ENCODE measurements at places on chromosomes 7 and 10.

DNA sequence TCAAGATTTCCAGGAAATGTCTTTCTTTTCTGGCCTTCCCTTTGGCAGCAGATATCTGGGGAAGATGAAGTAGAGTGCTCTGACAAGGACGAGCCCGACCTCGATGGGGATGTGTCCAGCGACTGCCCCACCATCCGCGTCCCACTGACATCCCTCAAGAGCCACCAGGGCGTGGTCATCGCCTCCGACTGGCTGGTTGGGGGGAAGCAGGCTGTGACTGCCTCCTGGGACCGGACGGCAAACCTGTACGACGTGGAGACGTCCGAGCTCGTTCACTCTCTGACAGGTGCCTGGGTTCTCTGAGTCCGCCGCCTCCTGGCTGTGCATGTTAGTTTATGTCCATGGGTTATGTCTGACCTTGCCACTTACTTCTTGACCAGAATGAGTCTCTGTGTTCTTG lies 47.4 kb downstream of the WDR37 start:
- DNase-seq, result no peak

DNA sequence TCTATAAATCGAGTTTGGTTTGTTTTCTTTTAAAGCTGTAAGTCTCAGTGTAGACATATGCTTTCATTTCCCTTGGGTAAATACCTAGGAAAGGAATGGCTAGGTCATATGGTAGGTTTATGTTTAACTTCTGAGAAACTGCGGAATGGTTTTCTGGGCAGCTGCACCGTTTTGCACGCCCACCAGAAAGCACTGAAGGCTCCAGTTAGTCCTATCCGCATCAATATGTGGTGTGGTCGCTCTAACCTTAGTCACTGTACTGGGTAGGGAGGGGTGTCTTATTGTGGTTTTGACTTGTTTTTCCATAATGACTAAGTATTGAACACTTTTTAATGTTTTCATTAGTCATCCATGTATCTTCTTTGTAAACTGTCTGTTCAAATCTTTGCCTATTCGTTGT lies 279.5 kb upstream of the AKR1E2 start:
- DNase-seq, result peak; percentile 26

- DNase-seq, result no peak
Observed at GRCh38 chr10:2949221-2949947, 118.0 kb upstream of the PFKP start.

- DNase-seq, result no peak
Observed at GRCh38 chr10:62618576-62619412, 185.7 kb upstream of the ADO start.

DNA sequence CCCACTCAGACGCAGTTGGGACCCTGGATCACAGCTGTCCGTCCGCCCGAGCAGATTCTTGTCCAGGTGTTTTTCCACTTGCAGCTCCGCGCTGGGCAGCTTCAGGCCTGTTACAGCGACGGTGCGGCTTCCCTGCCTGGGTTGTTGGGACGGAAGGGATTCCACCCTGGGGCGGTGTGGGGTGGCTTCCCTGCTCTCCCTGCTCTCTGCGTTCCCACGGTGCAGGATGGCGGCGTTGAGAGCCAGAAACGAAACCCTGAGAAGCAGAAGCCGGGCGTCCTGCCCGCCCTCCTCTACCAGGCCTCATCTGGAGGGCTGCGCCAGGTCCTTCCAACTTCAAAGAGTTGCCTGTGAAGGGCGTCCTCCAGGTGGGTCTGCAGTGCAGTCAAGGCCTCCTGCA lies 194.4 kb downstream of the ADARB2 start:
- no peak for DNase-seq

- DNase-seq, result no peak
Observed at GRCh38 chr7:22176791-22177412, 180.1 kb downstream of the RAPGEF5 start.

GRCh38 chr10:121490871-121491519 lies 107.2 kb downstream of the FGFR2 start:
- DNase-seq, result peak; percentile 74

GRCh38 chr7:149306854-149307253 lies 44.9 kb downstream of the ZNF783 start:
- DNase-seq, result no peak

DNA sequence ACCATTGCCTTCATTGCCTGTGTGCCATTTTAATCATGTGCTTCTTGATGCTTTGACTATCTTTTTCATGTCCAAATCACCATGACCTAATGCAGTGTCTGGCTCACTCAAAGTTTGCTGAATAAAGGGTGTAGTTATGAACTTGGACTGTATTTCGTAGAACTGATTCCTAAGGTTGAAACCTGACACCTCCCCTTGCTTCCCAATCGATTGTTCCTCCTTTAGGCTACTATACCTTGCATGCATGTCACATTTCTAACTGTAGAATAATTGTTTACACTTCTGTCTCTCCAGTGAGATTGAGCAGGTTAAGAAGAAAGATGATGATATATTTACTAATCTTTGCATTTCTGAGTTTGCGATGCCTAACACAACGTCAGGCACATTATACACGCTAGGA lies 41.0 kb upstream of the CDK1 start:
- DNase-seq, result no peak

GRCh38 chr10:24505759-24506158 lies 217.9 kb downstream of the ARHGAP21 start:
- no peak for DNase-seq

DNA sequence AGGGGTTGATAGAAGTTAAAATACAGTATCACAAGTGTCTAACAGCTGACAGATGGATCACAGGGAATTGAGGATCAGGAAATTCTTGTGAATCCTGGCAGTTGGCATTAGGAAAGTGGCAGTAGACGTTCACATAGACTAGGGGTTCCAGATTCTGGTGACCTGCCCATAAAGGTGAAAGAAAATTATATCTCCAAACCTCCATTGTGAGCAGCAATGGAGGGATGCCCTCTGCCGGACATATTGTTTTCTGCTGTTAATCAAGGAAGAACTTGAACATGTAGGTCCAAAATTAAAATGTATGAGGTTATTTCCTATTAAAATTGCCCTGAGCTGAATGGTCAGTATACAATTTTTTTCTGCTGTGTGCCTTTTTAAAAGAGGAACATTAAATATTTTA lies 5.1 kb downstream of the NME8 start:
- no peak for DNase-seq

- DNase-seq, result no peak
Observed at GRCh38 chr10:71790749-71791440, 17.6 kb upstream of the VSIR start.

- DNase-seq, result no peak
Observed at GRCh38 chr7:71270558-71270957, 138.6 kb downstream of the GALNT17 start.

- no peak for DNase-seq
Observed at GRCh38 chr10:129491123-129491734, 24.2 kb downstream of the MGMT start.

- DNase-seq, result peak; percentile 91
Observed at GRCh38 chr7:157851501-157852067, 514.8 kb downstream of the DNAJB6 start.

DNA sequence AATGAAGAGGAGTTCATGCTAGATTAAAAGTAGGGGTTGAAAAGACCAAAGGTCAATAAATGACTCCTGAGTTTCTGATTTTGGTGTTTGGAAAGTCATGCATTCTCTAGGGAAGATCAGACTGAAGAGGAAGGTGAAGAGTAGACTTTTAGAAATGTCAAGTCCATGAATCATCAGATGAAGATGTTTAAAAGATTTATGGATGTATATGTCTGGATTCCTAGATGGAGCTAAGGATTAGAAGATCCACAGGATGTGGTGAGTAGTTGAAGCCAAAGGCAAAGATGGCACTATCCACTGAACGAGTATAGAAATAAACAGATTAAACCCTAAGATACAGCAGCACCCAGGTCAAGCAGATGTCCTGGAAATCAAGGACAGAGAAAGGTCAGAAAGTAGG lies 298.5 kb downstream of the GPAM start:
- no peak for DNase-seq

- DNase-seq, result peak; percentile 42
Observed at GRCh38 chr10:484441-484924, 205.0 kb downstream of the DIP2C start.

- no peak for DNase-seq
Observed at GRCh38 chr10:110058212-110058611, 50.4 kb downstream of the ADD3 start.

- peak; percentile 66 for DNase-seq
Observed at GRCh38 chr7:127392182-127392565, 334 bp downstream of the ZNF800 start.

GRCh38 chr7:83791737-83792136 lies 142.8 kb upstream of the SEMA3E start:
- DNase-seq, result no peak

DNA sequence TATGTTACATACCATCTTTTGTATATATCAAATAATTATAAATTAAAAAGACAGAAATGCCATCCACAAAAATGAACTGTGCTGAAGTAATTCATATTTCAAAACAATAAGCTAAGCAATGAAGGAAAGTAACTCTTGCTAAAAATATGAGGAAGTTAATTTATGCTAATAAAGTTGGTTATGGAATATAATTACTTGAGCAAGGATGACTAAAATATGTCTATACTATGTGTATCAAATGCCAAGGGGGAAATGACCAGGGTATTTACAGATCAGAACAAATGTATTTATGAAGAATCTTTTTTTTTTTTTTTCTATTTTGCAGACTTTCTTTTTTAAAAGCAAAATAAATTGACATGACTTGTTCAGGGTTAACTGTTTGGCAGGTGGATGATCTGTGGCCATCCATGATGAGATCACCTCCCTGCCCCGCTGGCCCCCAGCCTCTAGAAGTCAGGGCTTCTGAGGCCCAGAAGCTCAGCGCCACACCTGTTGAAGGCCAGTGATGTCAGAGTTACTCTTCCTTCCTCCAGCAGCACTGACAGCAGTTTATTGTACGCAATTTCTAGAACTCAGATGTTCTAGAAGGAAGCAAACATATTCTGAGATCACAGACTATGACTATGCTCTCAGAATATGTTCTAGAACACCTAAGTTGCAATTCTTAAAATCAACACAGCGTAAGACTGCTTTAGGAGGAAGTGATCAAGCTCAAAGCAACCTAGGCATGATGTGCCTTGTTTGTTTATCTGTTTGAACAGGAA lies 196.1 kb upstream of the KLF14 start:
- no peak for DNase-seq

DNA sequence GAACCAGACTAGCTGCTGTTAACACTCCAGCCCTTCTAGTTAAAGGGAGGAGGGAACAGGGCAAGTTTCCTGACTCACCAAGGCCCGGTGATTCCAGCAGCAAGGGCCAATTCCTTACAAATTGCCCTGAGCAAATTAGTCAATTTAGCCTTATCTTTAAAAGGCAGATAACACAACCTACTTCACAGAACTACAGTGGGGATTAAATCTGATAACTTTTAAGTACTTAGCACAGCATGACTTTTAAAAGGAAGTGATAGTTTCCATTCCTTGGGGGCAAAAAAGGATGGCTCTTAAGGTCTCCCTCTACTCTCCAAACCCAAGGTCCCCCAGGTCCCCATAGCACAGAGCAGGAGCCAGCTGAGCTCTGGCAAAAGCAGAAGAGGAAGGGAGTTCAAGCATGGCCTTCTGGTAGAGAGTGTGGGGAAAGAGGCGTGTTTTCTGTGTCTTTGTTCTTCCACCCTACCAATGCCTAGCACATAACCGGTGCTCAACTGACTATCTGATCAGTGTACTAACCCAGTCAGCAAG lies 4.0 kb downstream of the CDCA7L start:
- peak; percentile 57 for DNase-seq

DNA sequence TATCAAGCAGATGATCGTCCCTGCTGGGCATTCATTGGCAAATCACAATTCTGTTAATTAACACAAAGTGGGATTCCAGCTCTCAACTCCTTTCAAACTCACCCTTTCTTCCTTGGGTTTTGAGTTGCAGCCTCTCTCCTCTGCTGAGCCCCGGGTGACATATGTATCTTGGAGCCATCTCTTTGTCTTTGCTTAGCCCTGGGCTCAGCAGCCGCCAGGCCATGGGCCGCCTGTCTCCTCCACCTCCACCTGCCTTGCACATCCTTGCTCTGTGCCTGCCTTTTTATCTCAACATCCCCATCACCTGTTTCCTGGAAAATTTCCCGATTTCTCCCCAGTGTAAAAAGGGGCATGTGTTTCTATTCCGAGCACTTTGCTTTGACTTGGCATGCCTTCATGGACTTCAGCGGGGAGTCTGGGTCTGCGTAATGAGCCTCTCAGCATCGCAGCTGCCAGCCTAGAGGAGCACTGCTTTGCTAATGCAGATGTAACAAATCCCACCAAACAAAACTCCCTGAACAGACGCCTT lies 141.3 kb upstream of the AGK start:
- DNase-seq, result no peak

DNA sequence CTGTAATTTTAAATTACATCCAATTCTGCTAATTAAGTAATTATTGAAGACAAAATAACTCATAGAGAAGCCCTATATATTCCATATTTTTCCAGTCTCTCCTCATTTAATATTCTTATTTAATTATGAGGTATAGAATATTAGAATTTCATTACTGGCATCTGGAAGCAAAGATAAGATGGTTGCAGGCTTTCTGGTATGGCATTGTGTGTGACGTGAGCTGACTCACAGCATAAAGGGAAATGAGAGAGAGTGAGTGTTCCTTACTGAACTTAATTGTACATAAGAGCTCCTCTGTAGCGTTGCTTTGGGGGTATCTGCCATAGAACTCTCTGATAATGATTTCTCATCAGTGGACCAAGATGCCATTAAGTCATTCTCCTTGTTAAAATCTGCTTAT lies 127.4 kb upstream of the TEX47 start:
- DNase-seq, result no peak

- no peak for DNase-seq
Observed at GRCh38 chr10:101495324-101495925, 92.6 kb downstream of the POLL start.

DNA sequence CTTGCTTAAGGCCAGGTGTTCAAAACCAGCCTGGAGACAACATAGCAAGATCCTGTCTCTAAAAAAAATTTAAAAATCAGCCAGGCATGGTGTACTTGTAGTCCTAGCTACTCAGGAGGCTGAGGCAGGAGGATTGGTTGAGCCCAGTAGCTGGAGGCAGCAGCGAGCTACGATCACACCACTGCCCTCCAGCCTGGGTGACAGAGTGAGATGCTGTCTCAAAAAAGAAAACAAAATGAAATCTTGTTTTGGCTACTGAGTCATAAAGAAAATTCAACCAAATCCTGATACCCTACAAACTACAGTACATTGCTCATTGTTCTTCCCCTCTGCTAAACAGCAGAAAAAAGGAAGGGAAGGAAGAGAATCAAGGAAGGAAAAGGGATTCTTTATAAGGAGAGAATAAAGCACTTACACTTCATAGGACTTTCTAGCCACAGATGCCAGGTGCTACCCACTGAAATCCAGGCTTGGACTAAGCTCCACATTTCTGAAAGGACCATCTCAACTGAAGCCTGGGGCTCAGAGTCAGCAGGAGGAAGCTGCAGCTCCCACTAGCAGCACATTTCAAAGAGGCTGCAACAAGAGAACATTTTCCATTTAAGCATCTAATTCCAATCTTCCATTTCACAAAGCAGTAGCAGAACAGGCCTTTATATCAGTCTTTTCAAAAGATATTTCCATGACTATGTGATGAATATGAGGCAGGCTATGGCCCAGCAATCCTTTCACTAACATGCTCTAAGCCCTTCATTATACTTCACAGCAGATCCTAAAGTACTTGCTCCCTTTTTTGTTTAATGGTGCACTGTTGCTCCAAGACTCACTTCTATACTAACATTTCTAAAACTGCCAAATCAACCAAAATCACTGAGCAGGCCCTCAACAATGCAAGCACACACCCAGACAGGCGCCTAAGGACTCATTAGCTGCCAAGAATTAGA lies 13.5 kb downstream of the TNPO3 start:
- no peak for DNase-seq

Data from stomach (tissue), 19 donors.